Chondrocyte (in vitro differentiated cells): ENCODE measurements at places on chromosomes 5 and 9. TPM values are rescaled to one million over a fixed set of nuclear protein-coding genes. Genes with fewer than 3 reads are reported as not detected.

GRCh38 chr5:178237431-178238312 is 5.1 kb upstream of the PHYKPL start:
- no peak overlapping the region for H3K4me3 ChIP-seq
- H3K36me3 ChIP-seq, result no peaks in the 10 kb centered on the region
- no peak overlapping the region for H3K27ac ChIP-seq
- peaks cover 4% of the 10 kb centered on the region for H3K4me1 ChIP-seq
- peak; percentile 72 for DNase-seq

- no peak overlapping the region for H3K4me3 ChIP-seq
- H3K27ac ChIP-seq, result no peak overlapping the region
- no peak for DNase-seq
Measured at GRCh38 chr5:9549941-9550340, 4.1 kb upstream of the SEMA5A start.

- H3K27ac ChIP-seq, result no peak overlapping the region
- no peaks in the 10 kb centered on the region for H3K36me3 ChIP-seq
- H3K4me3 ChIP-seq, result no peak overlapping the region
Measured at GRCh38 chr5:26239588-26239987, 798.8 kb downstream of the CDH9 start.

- H3K27ac ChIP-seq, result no peak overlapping the region
- H3K4me1 ChIP-seq, result peaks cover 16% of the 10 kb centered on the region
- no peaks in the 10 kb centered on the region for H3K36me3 ChIP-seq
- peak overlapping the region; percentile 80 for H3K4me3 ChIP-seq
- H3K27me3 ChIP-seq, result peaks cover 45% of the 10 kb centered on the region
- DNase-seq, result no peak
Measured at GRCh38 chr5:129460936-129461710, 1.0 kb downstream of the ADAMTS19 start.

DNA sequence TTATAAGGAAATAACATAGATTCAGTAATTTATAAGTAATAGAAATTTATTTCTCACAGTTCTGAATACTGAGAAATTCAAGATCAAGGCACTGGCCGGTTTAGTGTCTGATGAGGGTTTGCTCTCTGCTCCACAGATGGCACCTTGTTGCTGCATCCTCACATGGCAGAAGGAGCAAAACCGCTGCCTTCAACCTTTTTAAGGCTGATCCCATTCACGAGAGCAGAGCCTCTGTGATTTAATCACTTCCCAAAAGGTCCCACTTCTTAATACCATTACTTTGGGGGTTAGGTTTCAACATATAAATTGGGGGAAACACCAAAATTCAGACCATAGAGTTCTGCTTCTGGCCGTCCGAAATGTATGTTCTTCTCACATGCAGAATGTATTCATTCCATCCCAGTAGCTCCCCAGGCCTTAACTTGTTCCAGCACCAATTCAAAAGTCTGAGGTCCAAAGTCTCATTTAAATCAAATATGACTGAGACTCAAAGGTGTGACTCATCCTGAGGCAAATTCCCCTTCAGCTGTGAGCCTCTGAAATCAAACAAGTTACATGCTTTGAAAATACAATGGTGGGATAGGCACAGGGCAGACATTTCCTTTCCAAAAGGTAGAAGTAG is 30.6 kb downstream of the BAAT start:
- DNase-seq, result no peak
- H3K27me3 ChIP-seq, result peaks cover 4% of the 10 kb centered on the region
- H3K4me1 ChIP-seq, result no peaks in the 10 kb centered on the region
- H3K27ac ChIP-seq, result no peak overlapping the region

GRCh38 chr9:78515108-78515507 is 218.2 kb downstream of the PSAT1 start:
- H3K4me3 ChIP-seq, result no peak overlapping the region
- peaks cover 8% of the 10 kb centered on the region for H3K36me3 ChIP-seq
- no peak overlapping the region for H3K27ac ChIP-seq
- DNase-seq, result no peak
- no peaks in the 10 kb centered on the region for H3K27me3 ChIP-seq
- H3K4me1 ChIP-seq, result no peaks in the 10 kb centered on the region

GRCh38 chr5:58231041-58231440 is 228.8 kb downstream of the PLK2 start:
- no peak overlapping the region for H3K27ac ChIP-seq
- H3K36me3 ChIP-seq, result no peaks in the 10 kb centered on the region
- peaks cover 10% of the 10 kb centered on the region for H3K4me1 ChIP-seq
- H3K27me3 ChIP-seq, result no peaks in the 10 kb centered on the region
- DNase-seq, result no peak
- no peak overlapping the region for H3K4me3 ChIP-seq

- no peak overlapping the region for H3K27ac ChIP-seq
- no peaks in the 10 kb centered on the region for H3K27me3 ChIP-seq
- DNase-seq, result no peak
Measured at GRCh38 chr5:34832568-34832967, 6.4 kb upstream of the TTC23L start.

DNA sequence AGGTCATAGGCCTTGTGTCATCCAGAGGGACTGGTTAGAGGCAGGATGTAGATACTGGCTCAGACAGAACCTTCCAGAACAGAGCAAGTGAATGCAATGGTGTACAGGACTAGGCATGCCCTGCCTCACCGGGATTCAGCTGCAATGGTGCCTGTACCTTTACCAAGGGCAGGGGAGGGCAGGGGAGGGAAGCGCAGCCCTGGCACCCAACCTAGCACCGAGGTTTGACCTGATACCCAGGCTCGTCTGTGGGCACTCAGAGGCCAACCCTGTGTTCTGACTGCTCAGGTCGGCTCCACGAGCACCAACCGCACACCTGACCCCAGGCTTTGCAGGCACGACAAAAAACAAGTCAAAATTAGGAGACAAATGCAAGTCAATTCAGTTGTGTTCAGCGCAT is 47.3 kb upstream of the GFPT2 start:
- H3K4me3 ChIP-seq, result no peak overlapping the region
- DNase-seq, result no peak
- H3K27ac ChIP-seq, result no peak overlapping the region
- no peaks in the 10 kb centered on the region for H3K36me3 ChIP-seq
- no peaks in the 10 kb centered on the region for H3K4me1 ChIP-seq
- H3K27me3 ChIP-seq, result peaks cover 10% of the 10 kb centered on the region

- H3K27me3 ChIP-seq, result peaks cover 15% of the 10 kb centered on the region
- peaks cover 4% of the 10 kb centered on the region for H3K4me1 ChIP-seq
- DNase-seq, result no peak
- H3K36me3 ChIP-seq, result peaks cover 7% of the 10 kb centered on the region
- H3K4me3 ChIP-seq, result no peak overlapping the region
Measured at GRCh38 chr9:114105236-114105635, 6.1 kb upstream of the KIF12 start.

GRCh38 chr5:163914910-163915309 is 409.5 kb downstream of the MAT2B start:
- H3K4me1 ChIP-seq, result no peaks in the 10 kb centered on the region
- H3K27ac ChIP-seq, result no peak overlapping the region
- H3K4me3 ChIP-seq, result no peak overlapping the region
- H3K36me3 ChIP-seq, result no peaks in the 10 kb centered on the region
- DNase-seq, result no peak

The PTGES gene
- total RNA-seq, result 0.95 to 3.3 TPM (median 1.3 TPM) in 3 replicates

The ELL2 gene
- 51.7 to 83.8 TPM (median 59.3 TPM) in 3 replicates for total RNA-seq

The PIK3R1 gene
- 56.2 to 63.1 TPM (median 60.7 TPM) in 3 replicates for total RNA-seq

The NUTM2F gene
- 0.10 TPM in 1 of 3 replicates, not detected in the others for total RNA-seq

The OR1L6 gene
- not detected in 3 replicates for total RNA-seq

The COL27A1 gene
- total RNA-seq, result 45.9 to 52.9 TPM (median 48.5 TPM) in 3 replicates
